ENCODE measurements at places on chromosomes 2 and 18.

DNA sequence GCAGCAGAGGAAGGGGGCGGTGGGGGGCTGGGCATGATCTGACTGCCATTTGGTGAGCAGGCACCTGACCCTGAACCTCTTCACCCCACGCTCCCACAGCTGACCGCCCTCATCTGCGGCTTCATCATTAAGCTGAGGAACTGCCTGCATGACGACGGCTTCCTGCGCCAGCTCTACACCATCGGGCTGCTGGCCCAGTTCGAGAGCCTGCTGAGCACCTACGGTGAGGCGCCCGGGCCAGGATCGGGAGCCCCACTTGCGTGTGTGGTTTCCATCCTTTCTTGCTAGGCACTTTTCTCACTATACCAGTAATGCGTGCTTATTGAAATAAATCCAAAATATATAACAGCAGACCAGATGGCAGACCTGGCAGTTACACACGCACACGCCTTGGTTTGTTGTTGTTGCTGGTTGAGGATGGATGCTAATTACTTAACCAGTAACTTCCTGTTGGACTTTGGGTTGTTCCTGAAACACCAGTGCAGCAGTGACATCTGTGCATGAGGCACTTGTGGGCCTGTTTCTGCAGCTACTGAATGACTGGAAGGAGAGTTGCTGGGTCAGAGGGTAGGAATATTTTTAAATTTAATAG lies 43.7 kb downstream of the COA5 start:
- DNase-seq, result no peak

GRCh38 chr2:150374492-150374891 lies 113.0 kb downstream of the RND3 start:
- DNase-seq, result no peak

DNA sequence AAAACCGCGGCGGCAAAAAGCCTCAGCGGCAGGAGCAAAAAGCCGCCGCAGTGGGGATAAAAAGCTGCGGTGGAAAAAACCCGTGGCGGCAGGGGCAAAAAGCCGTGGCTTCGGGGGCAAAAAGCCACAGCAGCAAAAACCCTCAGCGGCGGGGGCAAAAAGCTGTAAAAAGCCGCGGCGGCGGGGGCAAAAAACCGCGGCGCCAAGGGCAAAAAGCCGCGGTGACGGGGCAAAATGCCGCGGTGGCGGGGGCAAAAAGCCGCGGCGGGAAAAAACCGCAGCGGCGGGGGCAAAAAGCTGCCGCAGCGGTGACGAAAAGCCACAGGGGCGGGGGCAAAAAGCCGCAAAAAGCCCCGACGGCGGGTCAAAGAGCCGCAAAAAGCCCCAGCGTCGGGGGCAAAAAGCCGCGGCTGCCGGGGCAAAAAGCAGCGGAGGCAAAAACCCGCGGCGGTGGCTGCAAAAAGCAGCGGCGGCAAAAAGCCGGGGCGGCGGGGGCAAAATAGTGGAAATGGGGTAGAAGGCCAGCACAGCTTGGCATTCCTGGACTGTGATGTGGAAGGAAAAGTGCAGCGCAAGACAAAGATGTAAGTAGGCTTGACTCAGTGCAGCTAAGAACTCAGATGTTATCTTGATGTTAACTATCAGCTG lies 151.8 kb downstream of the ANKRD30BL start:
- no peak for DNase-seq

DNA sequence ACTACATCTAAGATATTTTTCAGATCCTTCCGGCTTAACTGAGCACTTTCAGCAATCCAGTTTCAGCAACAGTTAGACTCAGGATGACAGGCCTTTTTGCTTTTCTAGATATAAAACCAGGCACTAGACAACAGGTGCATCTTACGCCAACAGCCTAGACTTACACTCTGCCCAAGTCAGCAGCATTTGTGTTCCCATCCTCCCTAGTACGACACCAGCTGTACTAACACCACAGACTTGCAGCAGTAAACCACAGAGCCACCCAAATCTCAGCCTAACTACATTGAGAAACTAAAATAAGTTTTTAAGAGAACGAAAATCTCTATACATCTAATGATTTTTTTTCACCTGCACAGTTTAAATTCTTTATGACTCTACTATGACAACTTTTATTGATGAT lies 89.9 kb upstream of the DNMT3A start:
- no peak for DNase-seq

- no peak for DNase-seq
These were observed 14.0 kb downstream of the CAPN10 start for GRCh38 chr2:240600451-240600961.

- no peak for DNase-seq
These were observed 36.5 kb downstream of the COLEC12 start for GRCh38 chr18:463827-464541.

DNA sequence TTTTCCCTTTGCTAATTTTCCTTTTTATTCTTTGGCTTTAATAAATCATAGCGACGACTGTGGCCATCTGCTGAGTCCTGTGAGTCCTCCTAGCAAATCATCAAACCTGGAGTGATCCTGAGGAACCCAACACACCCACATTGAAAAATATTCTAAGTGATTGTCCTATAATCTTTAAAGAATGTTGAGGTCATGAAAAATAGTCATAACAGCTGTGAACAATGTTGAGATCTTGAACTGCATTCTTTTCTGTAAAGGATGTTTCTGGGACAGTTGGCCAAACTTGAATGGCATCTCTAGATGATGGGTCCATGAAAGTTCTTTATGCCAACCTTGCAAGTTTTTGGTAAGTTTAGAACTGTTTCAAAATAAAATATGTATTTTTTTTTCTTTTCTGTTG lies 53.2 kb upstream of the ADAM23 start:
- DNase-seq, result no peak

GRCh38 chr2:146244131-146244530 lies 1600.7 kb upstream of the ACVR2A start:
- no peak for DNase-seq

DNA sequence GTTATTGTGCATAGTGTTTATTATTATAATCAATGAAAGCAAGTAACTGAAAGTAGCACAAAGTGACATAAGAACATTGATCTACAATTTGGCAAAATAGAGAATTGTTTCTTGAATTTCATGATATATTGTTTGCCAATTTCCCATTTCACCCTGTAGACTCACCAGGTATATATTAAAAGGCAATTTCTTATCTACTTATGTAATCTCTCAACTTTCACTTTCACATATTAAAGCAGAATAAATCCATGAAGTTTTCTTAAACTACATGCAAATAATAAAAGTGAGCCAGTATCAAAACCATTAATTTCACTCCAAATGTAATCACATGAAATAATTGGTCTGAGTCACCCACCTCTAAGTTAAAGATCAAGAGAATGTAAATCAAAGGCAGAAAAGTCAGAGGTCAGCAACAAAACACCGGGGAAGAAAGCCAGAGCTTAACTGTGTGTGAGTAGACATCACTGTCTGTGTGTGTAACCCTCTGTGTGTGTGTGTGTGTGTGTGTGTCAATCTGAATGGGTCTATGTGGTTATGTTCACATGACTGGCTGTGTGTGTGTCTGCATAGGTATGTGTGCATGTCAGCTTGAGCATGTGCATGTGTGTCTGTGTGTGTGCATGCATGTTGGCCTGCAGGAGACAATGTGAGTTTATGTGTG lies 44.1 kb downstream of the ZNF385B start:
- peak; percentile 2 for DNase-seq

DNA sequence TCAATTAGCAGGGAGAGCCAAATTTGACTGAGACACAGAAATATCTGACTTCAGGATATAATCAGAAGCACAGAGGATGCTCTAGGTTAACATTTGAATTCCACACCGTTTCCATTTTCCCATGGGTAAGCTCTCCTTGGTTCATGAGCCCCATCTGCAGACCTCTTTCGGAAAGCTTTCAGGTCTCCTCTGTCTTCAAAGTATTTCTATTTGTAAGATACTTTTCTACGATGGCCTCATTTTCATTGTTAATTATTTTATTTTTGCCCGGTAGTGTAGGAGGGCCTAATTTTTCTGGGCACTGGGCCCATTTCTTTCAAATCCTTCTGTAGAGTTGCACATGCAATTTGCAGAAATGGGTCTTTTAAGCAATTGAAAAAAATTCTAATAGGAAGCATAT lies 53.8 kb downstream of the LRPPRC start:
- no peak for DNase-seq

DNA sequence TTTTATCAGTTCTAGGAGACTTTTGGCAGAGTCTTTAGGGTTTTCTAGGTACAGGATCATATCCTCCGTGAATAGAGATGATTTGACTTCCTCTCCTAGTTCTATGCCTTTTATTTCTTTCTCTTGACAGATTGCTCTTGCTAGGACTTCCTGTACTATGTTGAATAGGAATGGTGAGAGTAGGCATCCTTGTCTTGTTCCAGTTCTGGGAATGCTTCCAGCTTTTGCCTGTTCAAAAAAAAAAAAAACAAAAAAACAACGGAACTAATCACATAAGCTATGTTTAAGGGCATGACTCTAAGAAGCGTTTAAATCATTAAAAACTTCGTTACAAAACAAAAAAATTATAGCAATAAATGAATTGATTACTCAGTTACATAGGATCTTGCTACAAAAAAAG lies 145.7 kb downstream of the NUP35 start:
- DNase-seq, result peak; percentile 30

DNA sequence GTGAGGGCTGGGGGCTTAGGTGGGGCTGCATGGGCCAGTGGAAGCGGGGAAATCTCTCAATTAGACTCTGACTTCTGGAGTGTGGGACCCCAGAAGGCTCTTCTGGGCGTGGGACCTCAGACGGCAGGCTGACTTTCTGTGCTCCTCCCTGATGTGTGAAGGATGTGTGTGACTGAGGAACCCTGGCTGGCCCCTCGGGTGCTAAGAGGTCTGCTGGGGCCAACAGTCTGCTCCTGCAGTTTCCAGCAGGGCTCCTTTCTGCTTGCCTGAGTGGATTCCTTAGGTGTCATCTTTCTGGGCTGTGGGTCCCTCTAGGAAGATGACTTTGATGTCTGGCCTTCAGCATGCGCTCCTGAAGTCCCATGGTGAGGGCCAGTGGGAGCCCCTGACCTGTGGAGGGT lies 167.5 kb downstream of the DYSF start:
- DNase-seq, result no peak

- no peak for DNase-seq
These were observed 205.8 kb downstream of the PRKCE start for GRCh38 chr2:45857275-45857609.

GRCh38 chr18:3594760-3595368 lies 144.9 kb downstream of the TGIF1 start:
- DNase-seq, result peak; percentile 37

GRCh38 chr18:40338284-40338683 lies 1616.8 kb upstream of the PIK3C3 start:
- DNase-seq, result no peak

- no peak for DNase-seq
These were observed 30.2 kb upstream of the SSB start for GRCh38 chr2:169768262-169768995.

- DNase-seq, result peak; percentile 47
These were observed 147.1 kb upstream of the FHL2 start for GRCh38 chr2:105545730-105546627.

DNA sequence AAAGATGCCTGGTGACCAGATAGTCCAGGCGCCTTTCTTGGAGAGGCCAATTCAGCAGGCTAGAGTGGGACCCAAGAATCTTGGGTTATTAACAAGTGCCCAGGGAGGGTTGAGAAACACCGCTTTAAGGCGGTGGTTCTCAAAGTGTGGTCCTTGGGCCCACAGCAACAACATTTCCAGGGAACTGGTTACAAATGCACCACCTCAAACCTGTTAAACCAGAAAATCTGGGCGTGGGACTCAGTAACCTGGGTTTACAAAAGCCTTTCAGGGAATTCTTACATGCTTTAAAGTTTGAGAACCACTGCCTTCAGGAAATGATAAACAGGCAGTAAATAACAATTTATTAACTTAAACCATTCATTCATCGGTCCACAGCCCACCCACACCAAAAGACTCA lies 92.5 kb downstream of the SP3 start:
- DNase-seq, result no peak

DNA sequence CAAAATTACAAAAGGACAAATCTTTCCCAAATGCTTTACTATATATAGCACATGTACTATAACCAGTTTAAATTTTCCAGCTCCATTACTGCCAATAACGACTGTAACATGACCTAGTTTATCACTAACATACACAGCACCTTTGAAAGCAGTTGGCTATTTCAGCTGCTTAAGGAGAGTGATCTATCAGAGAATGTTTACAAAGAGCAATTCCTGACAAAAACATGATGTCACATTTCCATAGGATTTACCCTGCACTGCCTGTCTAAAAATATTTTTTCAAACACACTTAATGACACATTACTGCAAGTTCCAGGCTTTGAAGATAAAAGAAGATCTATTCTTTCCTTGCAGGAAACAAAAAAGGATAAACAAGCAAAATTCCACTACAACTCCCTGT lies 40.6 kb downstream of the ZNF516 start:
- no peak for DNase-seq

GRCh38 chr2:207711750-207712530 lies 500 bp downstream of the CCNYL1 start:
- DNase-seq, result peak; percentile 40

- no peak for DNase-seq
These were observed 157.0 kb downstream of the EML6 start for GRCh38 chr2:54880428-54880827.

DNA sequence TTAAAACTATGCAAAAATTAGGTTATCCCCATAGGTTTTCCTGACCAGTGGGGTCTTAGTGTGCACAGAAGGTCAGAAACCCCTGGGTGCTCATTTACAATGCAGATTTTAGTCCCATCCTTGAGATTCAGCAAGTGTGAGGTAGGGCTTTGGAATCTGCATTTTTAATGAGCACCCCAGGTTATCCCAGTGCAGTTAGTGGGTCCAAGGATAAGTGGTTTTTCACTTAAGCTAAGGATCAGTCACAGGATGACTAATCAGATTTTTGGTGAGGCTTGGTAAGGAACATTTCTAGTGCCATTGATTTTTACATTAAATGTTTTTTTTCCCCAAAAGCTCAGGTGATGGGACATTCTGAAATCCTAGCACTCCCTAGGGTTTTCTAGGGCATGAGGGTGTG lies 50.7 kb upstream of the MGAT5 start:
- DNase-seq, result peak; percentile 34

- no peak for DNase-seq
These were observed 10.0 kb downstream of the FOXI3 start for GRCh38 chr2:88442473-88442872.

DNA sequence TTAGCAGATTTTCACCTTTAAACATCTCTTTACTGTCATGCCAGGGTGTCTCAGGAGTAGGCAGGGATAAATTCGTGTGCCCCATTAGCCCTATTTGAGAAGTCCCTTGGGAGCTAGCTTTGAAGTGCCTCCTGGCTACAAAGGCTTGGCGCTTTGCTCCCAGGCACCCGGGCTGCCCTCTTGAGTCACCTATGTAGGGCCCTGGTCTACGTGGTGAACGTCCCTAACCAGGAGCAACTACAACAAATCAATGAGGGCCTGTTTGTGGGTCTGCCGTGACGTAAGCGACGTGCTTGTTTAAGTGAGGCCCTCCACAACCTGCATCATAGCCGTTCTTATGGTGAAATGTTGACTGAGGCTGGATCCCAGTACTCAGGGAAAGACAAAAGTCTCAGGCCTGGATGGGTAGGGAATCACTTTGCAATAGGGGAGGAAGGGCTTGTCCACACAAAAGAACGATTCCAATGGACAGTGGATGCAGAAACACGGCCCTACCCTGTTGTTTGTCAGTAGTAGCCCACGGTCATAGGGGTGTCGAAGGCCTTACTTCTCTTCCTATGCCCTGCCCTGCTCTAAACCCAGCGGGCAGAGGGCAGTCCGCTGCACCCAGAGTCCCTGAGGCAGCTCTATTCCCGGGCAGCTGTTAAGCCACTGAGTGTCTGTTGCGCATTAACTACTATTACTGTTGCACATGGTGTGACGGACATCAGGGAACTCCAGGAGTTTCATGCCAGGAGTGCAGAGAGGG lies 93.9 kb downstream of the INHBB start:
- DNase-seq, result no peak
